ENCODE measurements at places on chromosomes 7 and 10. TPM values are rescaled to one million over a fixed set of nuclear protein-coding genes. Genes with fewer than 3 reads are reported as not detected.
A peak's percentile ranks its signal among the peaks of the same experiment; 100 is the strongest.

Gene LIPF
- not detected for total RNA-seq

Gene LDB3
- not detected for total RNA-seq

- DNase-seq: no peak
Measured at GRCh38 chr7:64515330-64515729, 47.5 kb downstream of the ZNF680 start.

GRCh38 chr10:79409038-79409725 lies 36.2 kb downstream of the ZCCHC24 start:
- no peak for DNase-seq

Gene ABCB1
- total RNA-seq: not detected

GRCh38 chr10:91307489-91307888 lies 87.0 kb downstream of the PCGF5 start:
- DNase-seq: no peak

Gene MARVELD1
- total RNA-seq: 40.5 TPM

DNA sequence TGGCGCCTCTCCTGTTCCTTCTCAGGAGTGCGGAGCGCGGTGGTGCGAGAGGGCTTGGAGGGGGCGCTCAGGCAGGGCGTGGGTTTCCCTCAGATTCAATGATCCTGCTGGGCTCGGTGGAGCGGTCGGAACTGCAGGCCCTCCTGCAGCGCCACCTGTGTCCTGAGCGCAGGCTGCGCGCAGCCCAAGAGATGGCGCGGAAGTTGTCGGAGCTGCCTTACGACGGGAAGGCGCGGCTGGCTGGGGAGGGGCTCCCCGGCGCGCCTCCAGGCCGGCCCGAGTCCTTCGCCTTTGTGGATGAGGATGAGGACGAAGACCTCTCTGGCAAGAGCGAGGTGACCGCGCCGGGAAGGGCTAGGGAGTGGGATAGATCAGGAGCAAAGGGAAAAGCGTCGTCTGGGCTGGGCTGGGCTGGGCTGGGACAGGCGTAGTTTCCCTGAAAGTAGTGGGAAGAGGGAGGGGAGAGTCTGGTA lies 17.0 kb downstream of the FAM131B start:
- no peak for DNase-seq

DNA sequence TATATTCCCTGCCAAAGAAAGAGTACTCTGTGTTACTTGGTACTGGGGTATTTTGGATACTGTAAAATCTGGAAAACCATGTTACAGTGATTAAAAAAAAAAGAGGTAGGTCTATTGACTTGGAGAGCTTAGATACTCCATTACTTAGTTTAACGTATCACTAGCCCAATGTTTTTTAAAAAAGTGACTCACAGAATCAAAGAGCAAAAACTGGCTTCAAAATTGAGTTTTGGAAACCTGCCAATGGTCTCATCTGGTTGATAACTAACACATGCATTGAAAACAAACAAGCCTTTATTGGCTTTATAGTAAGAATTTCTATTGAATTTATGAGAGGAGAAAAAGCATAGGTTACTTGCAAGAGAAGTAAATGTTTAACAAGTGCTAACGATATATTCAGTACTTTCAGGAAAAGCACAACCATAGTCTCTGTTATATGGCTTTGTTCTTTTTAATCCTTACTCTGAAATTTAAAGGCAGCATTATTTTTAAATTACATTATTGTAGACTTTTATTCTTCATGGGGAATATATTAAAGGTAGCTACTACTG lies 563.3 kb upstream of the SORCS1 start:
- peak; percentile 41 for DNase-seq

GRCh38 chr10:69864321-69864720 lies 62.6 kb downstream of the COL13A1 start:
- peak; percentile 98 for DNase-seq
